ENCODE measurements at places on chromosomes 5 and 9.

DNA sequence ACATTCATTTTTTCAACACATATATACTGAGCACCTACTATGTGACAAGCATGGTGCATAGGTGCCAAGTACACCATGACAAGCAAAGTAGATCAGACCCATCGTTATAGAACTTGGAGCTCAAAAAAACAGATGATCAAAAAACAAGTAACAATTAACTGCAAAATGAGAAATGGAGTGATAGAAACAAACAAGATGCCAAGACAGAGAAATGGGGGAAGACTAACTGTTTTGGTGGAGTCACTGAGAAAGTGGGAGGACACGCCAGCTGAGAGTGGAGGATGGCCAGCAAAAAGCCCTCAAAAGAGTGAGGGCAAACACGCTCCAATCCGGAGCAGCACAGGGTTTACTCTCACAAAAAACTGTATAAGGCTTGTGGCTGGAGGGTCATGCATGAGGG lies 50.6 kb downstream of the TTC39B start:
- DNase-seq: no peak

DNA sequence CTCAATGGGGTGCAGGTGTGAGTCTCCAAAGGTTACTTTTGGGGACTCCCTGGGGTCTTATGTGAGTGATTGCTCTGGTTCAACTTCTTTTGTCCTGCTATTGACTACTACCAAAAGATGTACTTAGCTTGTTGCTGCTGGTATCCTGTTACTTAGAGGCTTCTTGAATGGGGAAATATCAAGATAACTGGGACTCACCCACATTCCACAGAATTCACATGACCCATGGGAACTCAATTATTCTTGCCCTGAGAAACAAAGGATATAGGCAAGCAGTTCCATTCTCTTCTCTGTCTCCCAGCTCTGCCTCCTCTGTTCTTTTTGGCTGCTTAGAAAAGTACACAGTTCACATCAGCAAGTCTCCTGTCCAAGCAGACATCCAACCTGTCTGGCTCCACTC lies 105.9 kb downstream of the UNC13B start:
- no peak for DNase-seq

DNA sequence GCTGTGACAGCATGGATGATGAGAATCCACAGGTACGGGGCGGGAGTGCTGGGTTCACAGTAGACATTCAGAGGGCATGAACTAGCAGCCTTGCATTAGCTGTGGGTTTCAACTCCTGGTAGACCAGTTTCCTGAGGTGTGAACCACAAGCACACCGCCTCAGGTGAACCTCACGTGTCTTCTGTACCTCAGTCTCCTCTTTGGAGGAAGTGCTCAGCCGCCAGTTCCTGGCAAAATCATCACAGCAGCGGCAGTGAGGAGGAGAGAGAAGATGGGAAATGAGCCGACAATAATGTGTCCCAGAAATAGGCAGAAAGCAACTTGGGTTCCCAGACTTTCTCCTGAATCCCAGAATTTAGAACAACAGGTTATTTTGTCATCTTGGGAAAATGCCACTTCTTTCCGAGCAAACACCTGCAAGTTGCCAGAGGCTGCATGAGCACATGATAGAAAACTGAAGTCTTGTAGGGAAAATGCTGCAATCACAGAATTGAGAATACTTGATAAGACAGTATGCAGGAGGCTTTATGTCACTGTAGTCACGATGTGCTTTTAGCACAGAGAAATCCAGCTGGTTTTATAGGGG lies 258.5 kb downstream of the AOPEP start:
- no peak for DNase-seq

DNA sequence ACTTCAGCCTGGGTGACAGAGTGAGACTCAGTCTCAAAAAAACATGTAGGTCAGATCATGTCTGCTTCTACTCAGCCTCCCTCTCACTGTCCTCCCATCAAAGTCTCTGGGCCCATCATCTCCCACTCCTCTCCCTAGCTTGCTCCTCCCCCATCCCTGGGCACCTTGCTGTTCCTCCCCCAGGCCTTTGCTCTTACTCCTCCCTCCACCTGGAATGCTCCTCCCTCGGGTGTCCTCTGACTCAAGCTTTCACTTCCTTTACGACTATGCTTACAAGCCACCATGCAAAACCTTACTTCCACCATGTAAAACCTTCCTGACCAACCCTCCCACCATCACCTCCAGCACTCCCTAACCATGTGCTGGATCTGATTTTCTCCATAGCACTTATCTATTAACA lies 51.5 kb downstream of the MTMR12 start:
- DNase-seq: peak; percentile 24

DNA sequence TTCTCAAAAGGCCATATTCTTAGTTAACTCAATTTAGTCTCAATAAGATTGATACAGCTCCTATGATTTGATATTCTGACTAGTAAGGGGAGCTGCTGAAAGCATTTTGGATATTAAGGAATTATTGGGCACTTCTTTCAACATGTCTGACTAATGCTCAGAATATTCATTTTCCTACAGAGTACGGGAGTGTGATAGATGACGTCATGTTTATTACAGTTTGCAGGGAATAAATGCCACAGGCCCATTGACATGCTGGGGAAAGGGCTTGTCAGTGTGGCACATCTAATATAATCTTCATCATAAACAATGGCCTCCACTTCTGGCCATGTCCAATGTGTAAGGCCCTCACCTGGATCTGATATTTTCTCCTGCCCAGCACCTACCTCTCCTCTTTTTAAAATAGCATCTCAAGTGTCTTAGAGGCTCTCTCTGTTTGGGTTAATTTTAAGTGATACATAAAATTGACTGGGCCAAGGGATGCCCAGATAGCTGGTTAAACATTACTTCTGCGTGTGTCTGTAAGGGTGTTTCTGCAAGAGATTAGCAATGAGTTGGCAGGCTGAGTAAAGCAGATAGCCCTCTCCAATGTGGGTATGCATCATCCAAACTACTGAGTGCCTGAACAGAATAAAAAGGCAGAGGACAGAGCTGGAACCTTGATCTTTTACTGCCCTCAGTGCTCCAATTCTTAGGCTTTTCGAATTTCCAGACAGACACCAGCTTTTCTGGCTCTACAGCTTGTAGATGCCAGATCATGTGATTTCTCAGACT lies 99.3 kb downstream of the SLC24A2 start:
- DNase-seq: no peak

- no peak for DNase-seq
Observed at GRCh38 chr9:80841888-80842287, 847.5 kb downstream of the TLE1 start.

DNA sequence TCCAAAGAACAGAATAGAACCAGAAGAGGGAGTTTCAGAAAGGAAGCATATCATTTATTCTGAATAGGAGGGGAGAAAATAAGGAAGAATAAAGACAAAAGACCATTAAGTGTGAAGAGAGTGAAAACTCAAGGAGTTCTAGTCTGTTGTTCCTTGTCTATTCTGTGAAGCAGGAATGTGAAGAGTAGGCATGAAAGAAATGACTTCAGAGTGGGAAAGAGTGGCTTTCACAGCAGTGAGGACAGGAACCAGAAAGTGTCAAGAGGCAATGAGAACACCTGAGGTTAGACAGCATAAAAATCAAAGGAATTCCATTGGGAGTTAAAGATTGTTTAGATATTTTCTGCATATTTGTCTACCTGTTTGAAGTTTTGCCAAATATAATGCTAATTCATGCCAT lies 768.8 kb upstream of the GRAMD2B start:
- DNase-seq: no peak
